ENCODE measurements at places on chromosomes 13 and 19.

DNA sequence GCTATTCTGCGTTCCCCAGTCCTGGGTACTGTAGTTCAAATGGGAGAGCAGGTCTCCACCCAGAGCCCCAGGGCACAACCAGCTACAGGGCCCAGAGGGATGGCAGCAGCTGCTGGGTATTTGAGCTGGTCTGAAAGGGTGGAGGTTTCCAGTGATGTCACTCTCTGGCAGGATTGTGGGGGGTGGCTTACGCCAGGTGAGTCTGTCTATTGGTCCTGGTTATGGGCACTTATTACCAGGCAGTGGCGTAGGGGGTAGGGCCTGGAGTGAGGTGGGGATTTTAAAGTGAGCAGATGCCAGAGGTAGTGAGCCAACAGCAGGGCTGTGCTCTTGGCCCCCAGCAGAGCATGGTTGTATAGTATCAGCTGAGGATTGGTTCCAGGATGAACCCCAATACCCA lies 6.2 kb downstream of the RPS19 start:
- no peak for DNase-seq
- H3K36me3 ChIP-seq = peaks cover 92% of the 10 kb centered on the region
- no peak overlapping the region for H3K4me3 ChIP-seq
- peaks cover 45% of the 10 kb centered on the region for H3K4me1 ChIP-seq
- H3K27ac ChIP-seq = no peak overlapping the region
- no peaks in the 10 kb centered on the region for H3K27me3 ChIP-seq

GRCh38 chr19:6000228-6000847 lies 22.4 kb upstream of the RANBP3 start:
- H3K4me1 ChIP-seq = peaks cover 3% of the 10 kb centered on the region
- H3K4me3 ChIP-seq = no peak overlapping the region
- H3K27me3 ChIP-seq = no peaks in the 10 kb centered on the region
- no peak overlapping the region for H3K27ac ChIP-seq
- H3K36me3 ChIP-seq = peaks cover 86% of the 10 kb centered on the region

- H3K27ac ChIP-seq = no peak overlapping the region
- no peaks in the 10 kb centered on the region for H3K4me1 ChIP-seq
- DNase-seq = peak; percentile 54
- H3K27me3 ChIP-seq = no peaks in the 10 kb centered on the region
- no peaks in the 10 kb centered on the region for H3K36me3 ChIP-seq
These were observed 32.3 kb downstream of the WASF3 start for GRCh38 chr13:26589754-26590153.

DNA sequence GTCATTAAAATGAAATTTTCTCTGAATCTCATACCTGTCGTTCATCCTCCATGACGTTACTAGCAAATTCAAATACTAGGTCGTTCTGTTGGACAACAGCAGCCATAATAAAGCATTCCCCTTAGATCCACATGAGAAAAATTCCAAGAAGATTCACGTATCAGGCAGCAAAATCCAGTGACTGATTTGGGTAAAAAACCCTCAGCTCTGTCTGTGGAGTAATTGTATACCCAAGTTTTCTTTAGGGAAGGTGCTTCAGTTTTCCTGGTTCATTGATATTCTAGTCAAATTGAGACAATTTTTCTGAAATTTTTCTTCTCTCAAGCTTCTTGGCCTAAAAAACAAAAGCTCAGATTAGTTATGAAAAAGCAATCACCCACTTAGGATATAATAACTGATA lies 37.2 kb downstream of the ELF1 start:
- H3K27me3 ChIP-seq = no peaks in the 10 kb centered on the region
- no peak overlapping the region for H3K4me3 ChIP-seq
- no peaks in the 10 kb centered on the region for H3K36me3 ChIP-seq
- no peak for DNase-seq

DNA sequence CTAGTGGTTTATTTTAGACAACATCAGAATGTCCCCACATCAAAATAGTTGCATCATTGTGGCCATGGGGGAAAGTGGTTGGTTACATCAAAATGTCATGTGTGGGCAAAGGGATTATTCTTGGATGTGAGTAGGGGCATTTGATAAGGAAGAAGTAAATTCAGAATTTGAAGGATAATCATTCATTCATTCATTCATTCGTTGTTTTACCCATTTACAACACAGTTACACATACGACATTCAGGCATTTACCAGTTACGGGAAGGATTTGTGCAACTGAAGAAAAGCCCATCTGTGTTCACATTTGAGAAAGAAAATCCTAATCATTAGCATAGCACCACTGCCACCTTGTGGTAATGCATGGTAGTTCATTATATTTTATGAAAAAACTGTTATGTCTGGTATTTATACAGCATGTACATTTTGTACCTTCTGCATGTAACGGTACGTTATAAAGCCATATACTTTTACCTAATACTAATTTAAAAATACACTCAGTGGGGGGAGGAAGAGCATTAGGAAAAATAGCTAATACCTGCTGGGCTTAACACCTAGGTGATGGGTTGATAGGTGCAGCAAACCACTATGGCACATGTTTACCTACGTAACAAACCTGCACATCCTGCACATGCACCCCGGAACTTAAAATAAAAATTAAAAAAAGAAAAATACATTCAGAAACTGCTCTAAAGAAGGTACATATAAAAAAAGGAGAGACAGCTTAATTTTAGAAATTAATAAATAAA lies 62.1 kb downstream of the DGKH start:
- no peak overlapping the region for H3K27ac ChIP-seq
- peak; percentile 89 for DNase-seq
- no peak overlapping the region for H3K4me3 ChIP-seq
- peaks cover 12% of the 10 kb centered on the region for H3K4me1 ChIP-seq
- H3K27me3 ChIP-seq = no peaks in the 10 kb centered on the region

- H3K4me3 ChIP-seq = no peak overlapping the region
- H3K27ac ChIP-seq = no peak overlapping the region
- H3K27me3 ChIP-seq = no peaks in the 10 kb centered on the region
- H3K36me3 ChIP-seq = peaks cover 10% of the 10 kb centered on the region
- DNase-seq = peak; percentile 85
These were observed 32.8 kb downstream of the ATP11A start for GRCh38 chr13:112722433-112723263.

DNA sequence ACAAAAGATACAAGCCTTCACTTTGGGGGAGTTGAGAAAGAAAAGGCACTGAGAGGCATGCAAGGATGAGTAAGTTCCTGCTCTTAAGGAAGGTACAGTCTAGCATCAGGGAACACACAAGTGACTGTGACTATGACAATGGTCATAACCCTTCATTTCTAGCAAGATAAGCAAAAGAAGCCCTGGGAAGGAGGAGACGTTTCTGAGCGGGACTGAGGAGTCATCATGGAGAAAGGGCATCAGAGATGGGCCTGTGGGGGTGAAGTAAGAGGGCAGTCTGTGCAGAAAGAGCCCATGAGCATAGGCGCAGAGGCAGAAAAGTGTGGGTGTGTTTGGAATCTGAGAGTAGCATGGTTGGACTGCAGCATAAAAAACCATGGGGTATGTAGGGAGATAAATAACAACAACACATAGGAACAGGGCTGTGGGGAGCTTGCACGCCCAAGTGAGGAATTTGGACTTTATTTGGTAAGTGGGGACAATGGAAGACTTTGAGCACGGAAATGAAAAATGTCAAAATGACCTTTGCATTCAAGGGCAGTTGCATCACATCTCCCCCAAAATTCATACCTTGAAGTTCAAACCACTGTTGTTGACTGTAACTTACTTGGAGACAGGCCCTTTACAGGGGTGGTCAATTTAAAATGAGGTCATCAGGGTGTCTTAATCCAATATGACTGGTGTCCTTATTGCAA lies 86.7 kb downstream of the MBNL2 start:
- peaks cover 10% of the 10 kb centered on the region for H3K4me1 ChIP-seq
- no peak overlapping the region for H3K4me3 ChIP-seq
- peak; percentile 60 for DNase-seq
- peak overlapping the region; percentile 90 for H3K27ac ChIP-seq

DNA sequence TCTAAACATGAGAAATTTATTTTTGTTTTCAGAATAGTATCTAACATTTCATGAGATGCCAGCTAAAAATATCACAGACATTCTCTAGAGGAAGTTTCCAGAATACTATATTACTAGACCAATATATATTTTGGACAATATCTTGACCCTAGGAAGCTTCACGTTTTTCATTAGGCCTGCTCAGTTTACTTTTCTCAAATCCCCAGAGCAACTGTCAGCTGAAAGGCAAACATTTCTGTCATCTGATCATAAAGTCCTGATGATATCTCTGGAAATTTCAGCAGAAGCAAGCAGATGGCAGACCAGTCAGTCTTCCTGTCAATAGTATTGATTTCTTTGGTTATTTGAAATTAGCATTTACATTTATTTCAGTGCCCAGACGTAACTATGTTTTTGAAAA lies 4.0 kb downstream of the POSTN start:
- no peaks in the 10 kb centered on the region for H3K4me1 ChIP-seq
- H3K4me3 ChIP-seq = no peak overlapping the region
- no peak overlapping the region for H3K27ac ChIP-seq

- H3K27ac ChIP-seq = no peak overlapping the region
- no peaks in the 10 kb centered on the region for H3K27me3 ChIP-seq
- H3K36me3 ChIP-seq = peaks cover 3% of the 10 kb centered on the region
These were observed 7.9 kb downstream of the PIP5K1C start for GRCh38 chr19:3692141-3693024.

GRCh38 chr19:36574741-36575140 lies 1.6 kb upstream of the ZNF529 start:
- no peaks in the 10 kb centered on the region for H3K4me1 ChIP-seq
- H3K27me3 ChIP-seq = no peaks in the 10 kb centered on the region
- no peak overlapping the region for H3K27ac ChIP-seq
- DNase-seq = no peak
- peaks cover 50% of the 10 kb centered on the region for H3K36me3 ChIP-seq

GRCh38 chr13:98299235-98299965 lies 122.3 kb upstream of the RNF113B start:
- no peak overlapping the region for H3K4me3 ChIP-seq
- H3K27ac ChIP-seq = no peak overlapping the region
- no peaks in the 10 kb centered on the region for H3K36me3 ChIP-seq

- H3K36me3 ChIP-seq = no peaks in the 10 kb centered on the region
- peaks cover 77% of the 10 kb centered on the region for H3K27me3 ChIP-seq
- peak; percentile 42 for DNase-seq
- H3K27ac ChIP-seq = no peak overlapping the region
- H3K4me3 ChIP-seq = no peak overlapping the region
These were observed 30.6 kb downstream of the GSX1 start for GRCh38 chr13:27822873-27823311.

DNA sequence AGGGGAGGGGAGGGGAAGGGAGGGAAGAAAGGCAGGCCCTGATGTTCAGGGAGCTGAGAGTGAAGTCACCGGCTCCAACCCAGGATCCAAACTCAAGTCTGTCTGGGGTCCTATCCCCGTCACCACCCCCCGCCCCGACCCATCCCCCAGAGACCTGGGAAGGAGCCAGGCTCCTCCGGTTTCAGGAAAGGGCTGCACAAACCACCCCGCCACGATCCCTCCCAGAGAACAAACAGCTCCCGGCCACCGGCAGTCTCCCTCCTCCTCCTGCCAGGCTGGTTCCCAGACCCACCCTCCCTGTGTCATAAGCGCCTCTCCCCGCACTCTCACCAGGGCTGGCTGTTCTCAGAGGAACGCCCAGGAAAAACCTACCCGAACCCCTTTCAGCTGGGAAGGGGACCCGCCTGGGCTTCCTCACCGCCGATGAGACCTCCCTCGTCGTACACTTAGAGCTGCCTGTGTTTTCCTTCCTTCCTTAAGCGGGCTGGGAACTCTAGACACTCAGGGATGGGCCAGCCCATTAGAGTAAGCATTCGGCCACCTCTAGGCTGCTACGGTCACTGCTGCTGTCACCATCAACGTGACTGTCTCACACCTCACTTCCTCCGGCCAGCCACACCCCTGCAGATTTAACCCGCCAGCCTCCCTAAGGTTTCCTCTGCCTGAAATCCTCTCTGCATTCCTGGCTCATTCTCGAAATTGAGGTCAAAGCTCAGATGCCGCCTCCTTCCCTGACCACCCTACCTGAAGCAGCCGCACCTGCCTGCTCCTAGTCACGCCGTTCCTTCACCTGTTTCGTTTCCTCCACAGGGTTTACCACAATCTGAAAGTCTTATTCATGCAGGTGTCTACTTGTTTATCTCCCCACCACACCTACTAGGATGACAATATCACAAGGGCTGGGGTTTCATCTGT lies 6.3 kb upstream of the RDH13 start:
- no peak overlapping the region for H3K27ac ChIP-seq
- peaks cover 7% of the 10 kb centered on the region for H3K4me1 ChIP-seq
- DNase-seq = peak; percentile 32
- no peaks in the 10 kb centered on the region for H3K36me3 ChIP-seq

DNA sequence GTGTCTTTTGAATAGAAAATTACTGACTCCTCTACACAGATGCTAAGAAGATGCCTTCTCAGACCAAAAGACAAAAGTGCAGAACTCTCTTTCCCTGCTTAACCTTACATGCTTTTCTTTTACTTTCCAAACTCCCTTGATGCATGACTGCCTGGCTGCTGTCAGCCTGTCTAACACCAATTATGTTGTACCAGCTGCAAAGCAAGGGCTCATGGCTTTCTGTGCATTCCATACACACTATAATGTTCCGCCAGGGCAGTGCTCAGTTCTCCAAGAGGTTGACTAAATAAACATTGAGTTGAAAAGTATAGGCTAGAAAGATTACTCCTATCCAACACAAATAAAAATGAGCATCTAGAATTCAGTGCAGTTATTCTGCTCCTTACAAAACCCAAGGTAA lies 330.4 kb upstream of the NBEA start:
- H3K27me3 ChIP-seq = no peaks in the 10 kb centered on the region
- no peaks in the 10 kb centered on the region for H3K4me1 ChIP-seq
- H3K27ac ChIP-seq = no peak overlapping the region
- H3K4me3 ChIP-seq = no peak overlapping the region

GRCh38 chr13:32453981-32454380 lies 26.1 kb upstream of the N4BP2L1 start:
- H3K36me3 ChIP-seq = peaks cover 63% of the 10 kb centered on the region
- no peak overlapping the region for H3K4me3 ChIP-seq
- no peaks in the 10 kb centered on the region for H3K27me3 ChIP-seq
- peak; percentile 18 for DNase-seq

DNA sequence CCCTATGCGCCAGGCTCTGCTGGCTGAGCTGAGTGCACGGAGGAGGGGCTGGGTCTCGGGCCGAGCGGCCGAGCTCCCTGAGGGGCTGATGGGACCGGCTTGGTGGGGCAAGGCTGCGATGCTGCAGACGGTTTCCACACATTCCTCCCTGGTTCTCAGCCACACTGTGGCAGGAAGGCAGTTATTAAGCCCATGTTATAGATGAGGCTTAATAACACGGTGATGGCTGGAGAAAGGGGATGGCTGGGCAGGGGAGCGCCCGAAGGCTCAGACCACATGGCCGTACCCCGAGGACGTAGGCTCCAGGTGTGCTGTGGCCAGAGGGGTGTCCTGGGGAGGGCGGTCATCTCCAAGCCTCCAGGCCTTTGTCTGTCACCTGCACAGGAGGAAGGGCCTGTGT lies 58.6 kb downstream of the MCF2L start:
- no peaks in the 10 kb centered on the region for H3K36me3 ChIP-seq
- H3K4me1 ChIP-seq = peaks cover 11% of the 10 kb centered on the region
- DNase-seq = no peak
- peaks cover 80% of the 10 kb centered on the region for H3K27me3 ChIP-seq
- H3K27ac ChIP-seq = no peak overlapping the region

DNA sequence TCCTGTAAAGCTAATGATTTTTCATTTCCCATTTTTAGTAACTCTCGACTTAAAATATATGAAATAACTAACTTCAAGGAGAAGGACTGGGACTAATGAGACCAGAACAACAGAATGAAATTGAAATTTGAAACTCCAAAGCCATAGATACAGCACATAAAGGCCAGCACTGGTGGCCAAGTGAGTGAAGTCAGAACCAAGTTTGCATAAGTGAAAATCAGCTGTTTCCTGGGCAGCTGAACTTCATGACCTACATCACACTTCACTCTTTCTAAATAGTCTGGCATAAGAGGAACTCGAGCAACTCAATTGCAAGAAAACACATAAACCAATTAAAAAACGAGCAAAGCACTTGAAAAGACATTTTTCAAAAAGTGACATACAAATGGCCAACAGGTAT lies 84.5 kb downstream of the DCLK1 start:
- no peaks in the 10 kb centered on the region for H3K4me1 ChIP-seq
- no peaks in the 10 kb centered on the region for H3K27me3 ChIP-seq
- DNase-seq = no peak
